ENCODE measurements at places on chromosomes 7 and 10.

GRCh38 chr7:52053525-52053924 is 736.9 kb upstream of the COBL start:
- DNase-seq, result no peak

DNA sequence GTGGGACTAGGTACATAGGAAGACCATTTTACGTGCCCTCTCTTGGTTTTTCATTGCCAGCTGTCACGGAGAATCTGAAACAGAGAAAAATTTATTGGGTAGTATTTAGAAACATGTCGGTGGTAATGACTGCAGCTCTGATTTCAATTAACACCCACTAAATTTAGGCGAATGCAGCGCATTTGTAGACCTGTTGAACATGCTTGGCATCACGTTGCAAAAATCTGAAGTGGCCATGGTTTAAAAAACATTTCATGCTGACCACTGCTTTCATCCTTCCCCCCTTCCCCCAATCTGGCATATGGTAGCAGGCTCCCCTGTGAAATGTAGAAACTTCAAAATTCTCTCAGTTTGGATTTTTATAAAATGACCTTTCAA is 34.0 kb downstream of the LRMDA start:
- DNase-seq, result no peak

GRCh38 chr7:83947260-83947659 is 247.3 kb downstream of the SEMA3A start:
- no peak for DNase-seq

GRCh38 chr10:102791754-102792395 is 45.3 kb downstream of the CYP17A1 start:
- DNase-seq, result no peak

GRCh38 chr10:28858646-28859045 is 181.3 kb downstream of the BAMBI start:
- DNase-seq, result no peak

- no peak for DNase-seq
These were observed 17.6 kb upstream of the GPR146 start for GRCh38 chr7:1026721-1027161.

DNA sequence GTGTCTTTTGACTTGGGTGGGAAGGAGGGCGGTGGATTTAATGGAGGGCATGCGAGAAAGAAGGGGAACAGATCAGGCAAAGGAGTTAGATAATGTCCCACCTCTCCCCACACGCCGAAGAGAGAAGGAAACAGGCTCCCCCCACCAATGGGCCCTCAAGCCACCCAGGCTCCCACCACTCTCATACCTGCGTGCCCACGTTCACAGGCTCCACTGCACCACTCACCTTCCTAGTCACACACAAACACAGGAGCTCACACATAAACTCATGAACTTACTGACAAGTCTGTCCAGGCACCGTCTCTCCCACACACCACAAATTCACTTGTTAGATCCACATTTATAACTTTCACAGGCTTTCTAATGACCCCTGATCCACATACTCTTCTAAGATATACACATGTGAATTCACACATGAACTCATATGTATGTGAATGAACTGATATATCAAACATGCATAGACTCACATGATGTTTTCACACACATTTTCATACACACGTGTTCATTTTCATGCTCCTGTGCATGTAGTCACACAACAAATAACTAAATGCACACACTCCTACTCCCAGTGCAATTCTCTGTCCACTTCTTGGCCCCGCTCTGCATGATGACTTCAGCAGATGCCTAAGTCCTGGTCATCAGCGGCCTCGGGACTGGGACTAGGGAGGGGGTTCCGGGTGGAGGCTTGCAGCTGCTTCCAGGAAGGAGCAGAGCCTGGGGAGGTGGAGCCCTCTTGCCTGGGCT is 1.5 kb downstream of the LZTS2 start:
- no peak for DNase-seq
